ENCODE measurements at places on chromosomes 2 and 18. TPM values are rescaled to one million over a fixed set of nuclear protein-coding genes. Genes with fewer than 3 reads are reported as not detected.

Gene IL37
- not detected for total RNA-seq

Gene SERPINB13
- total RNA-seq = not detected

Gene SRD5A2
- total RNA-seq = not detected

Gene TWIST2
- total RNA-seq = 0.21 TPM

Gene CPO
- total RNA-seq = 0.21 TPM

Gene RAB11FIP5
- 14.5 TPM for total RNA-seq

Gene SALL3
- total RNA-seq = under 0.01 TPM

Gene DNAH7
- 0.10 TPM for total RNA-seq

Gene TCF23
- not detected for total RNA-seq

Gene CAPN13
- under 0.01 TPM for total RNA-seq

Gene ARHGAP25
- total RNA-seq = 28.2 TPM

Data from mononuclear cell (primary cell).